ENCODE measurements at places on chromosomes 1 and 21. TPM values are rescaled to one million over a fixed set of nuclear protein-coding genes. Genes with fewer than 3 reads are reported as not detected.
A peak's percentile ranks its signal among the peaks of the same experiment; 100 is the strongest.

NBPF20 gene
- total RNA-seq, result 2.8 TPM

HMCN1 gene
- total RNA-seq, result 1.4 TPM

TSPAN1 gene
- 26.9 TPM for total RNA-seq

DNA sequence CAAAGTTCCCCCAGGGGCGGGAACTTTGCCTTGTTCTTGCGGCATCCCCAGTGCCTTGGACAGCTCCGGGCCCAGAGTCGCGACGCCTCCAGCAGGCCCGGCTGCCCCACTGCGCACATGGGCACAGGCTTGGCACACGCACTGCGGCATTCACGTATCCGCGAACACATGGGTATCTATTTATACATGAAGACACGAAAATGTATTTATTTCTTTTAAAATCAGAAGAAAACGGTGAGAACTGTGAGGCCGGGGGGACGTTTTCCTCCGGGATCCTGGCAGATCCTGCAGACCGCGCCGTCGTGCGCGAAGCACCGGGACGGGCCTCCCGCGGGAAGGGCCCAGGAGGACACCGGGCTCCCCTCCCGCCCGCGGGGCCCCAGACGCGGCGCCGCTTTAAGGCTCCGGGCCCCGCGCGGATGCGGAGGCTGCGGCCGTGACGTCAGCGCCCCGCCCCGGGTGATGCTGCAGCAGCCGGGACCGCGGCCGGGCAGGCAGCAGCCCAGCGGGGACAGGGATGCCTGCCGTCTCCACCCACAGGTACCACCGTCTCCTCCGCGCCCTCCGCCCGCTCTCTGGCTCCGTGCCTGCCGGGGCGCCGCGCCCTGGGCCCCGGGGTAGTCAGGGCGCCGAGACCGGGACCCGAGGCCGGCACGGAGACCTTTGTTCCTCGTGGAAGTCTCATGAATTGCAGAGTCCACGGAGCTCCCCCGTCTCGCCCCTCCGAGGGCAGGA lies at the start of gene SLC45A1:
Gene SLC45A1 (plus strand): TSS at position 468 of the 735 bp plus-strand sequence. CDS start 6,216 bp downstream, outside the sequence.
- no peak within 1 kb of the TSS for H3K27ac ChIP-seq
- DNase-seq, result peak; percentile 88
- H3K27me3 ChIP-seq, result no peaks in the 10 kb centered on the region
- H3K4me1 ChIP-seq, result peaks cover 12% of the 10 kb centered on the region
- H3K36me3 ChIP-seq, result no peaks in the 10 kb centered on the region
- peak within 1 kb of the TSS; percentile 61 for H3K4me3 ChIP-seq

DNA sequence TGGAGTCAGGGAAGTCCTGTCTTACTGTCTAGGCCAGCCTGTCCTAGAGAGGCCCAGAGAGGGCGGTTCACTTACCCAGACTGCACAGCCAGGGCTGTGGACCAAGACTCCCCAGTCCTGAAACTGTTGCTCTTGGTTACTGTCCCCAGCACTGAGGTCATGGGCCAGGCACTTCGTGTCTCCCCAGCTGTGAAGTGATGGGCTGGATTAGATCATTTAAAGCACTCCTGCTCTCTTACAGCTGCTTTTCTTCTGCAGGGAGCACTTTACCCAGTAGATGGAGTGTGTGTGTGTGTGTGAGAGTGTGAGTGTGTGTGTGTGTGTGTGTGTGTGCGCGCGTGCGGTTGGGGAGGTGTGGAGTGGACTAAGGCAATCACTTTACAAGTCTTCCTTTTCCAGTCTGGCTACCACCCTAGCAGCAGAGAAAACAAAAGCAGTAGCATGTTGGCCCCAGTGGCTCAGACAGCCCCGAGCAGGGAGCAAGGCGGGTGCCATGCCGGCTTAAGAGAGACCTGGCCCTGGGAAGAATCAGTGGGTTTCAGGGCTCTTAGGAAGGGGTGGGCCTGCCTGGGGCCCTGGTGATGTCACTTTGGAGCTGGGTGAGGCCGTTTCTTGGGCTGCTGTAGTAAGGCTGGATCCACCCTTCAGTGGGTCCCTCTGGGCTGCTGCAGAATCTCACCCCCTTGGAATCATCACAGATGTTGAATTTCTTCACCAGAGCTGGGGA lies 2.4 kb downstream of the SPSB1 start:
- no peak overlapping the region for H3K27ac ChIP-seq
- DNase-seq, result no peak
- no peaks in the 10 kb centered on the region for H3K36me3 ChIP-seq
- H3K4me3 ChIP-seq, result peak overlapping the region; percentile 75

All from ovary (tissue), 10 donors.